MV-4-11 (cell line): ENCODE measurements at places on chromosomes 1 and 21.

DNA sequence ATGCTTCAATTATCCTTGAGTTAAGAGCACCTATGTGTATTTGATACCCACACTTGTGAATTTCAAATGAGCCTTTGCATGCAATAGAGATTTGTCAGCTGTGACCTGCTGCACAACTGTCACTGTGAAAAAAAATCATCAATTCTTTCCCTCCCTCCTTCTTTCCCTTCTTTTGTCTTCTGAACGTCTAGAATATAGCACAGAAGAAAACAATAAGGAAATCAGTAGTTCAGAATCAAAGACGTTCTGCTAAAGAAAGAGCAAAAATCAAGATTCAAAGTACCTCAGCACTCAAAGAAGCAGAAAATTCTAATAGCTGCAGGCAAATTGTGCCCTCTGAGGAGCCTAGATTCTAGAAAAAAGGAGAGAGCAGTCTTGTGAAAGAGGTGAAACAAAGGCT, 1.7 kb upstream of the FMN2 start:
- no peak for DNase-seq

DNA sequence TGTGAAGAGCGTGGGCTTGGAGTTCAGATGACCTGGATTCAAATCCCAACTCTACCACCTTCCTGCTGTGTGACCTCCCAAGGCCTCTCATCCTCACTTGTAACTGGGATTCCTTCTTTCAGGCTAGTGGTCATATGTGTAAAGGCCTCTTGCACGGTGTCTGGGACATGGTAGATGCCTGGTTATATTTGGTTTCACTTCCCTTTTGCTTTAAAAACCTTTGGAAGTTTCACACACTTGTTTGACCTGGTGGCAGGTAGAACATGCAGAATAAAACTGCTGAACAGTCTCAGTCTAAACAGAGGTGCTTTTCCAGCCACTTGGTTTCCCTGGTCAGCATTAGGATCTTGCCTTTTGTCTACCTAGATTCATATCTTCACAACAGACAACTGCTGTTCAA, 37.0 kb upstream of the RCAN3 start:
- DNase-seq, result peak; percentile 30

GRCh38 chr1:111275079-111275478, 15.6 kb upstream of the CHIA start:
- peak; percentile 89 for DNase-seq

GRCh38 chr1:197424380-197424779, 156.3 kb downstream of the CRB1 start:
- no peak for DNase-seq

GRCh38 chr1:11752359-11753088, 9.5 kb upstream of the C1orf167 start:
- no peak for DNase-seq

GRCh38 chr1:84892705-84893618, at the start of gene LPAR3:
TSS of gene LPAR3 (minus strand) at chr1:84893206. CDS start at chr1:84866120, 27,086 bp downstream.
- no peak for DNase-seq

DNA sequence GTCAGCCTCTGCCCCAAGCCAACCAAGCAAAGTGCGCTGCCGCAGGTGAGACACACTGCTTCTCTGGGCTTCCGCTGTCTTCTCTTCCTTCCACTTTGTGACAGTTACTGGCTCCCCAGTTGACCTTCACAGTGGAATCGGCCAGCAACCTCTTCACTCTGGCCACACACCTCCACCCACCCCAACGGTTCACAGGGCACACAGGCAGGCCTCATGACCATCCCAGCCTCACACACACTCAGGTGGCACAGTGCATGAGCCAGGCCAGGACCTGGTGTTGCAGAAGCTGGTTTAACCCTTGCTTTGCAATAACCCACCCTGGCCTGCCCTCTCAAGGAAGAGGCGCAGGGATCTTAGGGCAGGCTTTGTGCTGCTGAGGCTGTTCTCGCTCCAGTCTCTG, 69.2 kb downstream of the SSBP3 start:
- no peak for DNase-seq

DNA sequence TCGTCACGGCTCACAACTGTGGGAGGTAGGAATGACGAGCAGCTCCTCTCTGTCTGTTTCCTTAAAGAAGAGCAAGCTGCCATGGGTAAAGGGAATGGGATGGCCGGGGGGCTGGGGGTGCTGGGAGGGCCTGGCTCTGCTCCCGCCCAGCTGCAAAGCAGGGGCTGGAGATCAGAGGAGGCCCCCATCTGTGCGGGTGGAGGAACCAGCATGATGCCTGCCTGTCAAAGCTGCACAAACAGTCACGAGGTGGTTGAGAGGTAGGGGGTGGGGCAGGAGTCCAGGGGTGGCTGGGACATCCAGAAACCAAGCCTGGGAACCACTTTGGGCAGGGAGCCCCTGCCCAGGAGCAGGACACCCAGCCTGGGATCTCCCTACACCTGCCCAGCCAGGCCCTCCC, 12.6 kb downstream of the SLC41A1 start:
- no peak for DNase-seq

DNA sequence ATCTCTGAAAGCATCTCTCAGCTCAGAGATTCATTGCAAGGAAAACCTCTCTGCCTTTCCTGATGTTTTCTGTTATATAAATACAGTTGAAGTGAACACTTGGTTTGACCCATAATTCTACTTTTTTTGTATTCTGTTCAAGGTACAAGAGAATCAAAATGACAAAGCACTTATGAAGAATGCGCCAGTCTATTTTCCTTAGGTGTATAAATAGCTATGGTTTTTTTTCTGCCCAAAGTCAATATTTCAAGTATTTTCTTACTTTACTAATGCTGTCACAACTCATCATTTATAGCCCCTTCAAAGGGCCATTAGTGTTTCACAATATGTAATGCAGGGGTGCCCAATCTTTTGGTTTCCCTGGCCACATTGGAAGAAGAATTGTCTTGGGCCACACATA, 142.5 kb upstream of the C1orf105 start:
- DNase-seq, result no peak

DNA sequence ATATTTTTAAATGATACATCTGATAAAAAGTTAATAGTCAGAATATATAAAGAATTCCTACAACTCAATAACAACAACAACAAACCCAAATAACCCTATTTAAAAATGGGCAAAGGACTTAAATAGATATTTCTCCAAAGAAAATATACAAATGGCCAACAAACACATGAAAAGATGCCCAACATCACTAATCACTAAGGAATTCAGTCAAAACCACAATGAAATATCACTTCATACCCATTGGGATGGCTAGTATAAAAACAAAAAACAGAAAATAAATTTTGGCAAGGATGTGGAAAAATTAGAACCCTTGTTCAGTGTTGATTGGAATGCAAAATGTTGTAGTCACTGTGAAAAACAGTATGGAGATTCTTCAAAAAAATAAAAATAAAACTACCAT, 184.8 kb upstream of the RAB4A start:
- DNase-seq, result no peak

- DNase-seq, result no peak
Observed at GRCh38 chr1:83950106-83950661, 48.7 kb downstream of the TTLL7 start.

DNA sequence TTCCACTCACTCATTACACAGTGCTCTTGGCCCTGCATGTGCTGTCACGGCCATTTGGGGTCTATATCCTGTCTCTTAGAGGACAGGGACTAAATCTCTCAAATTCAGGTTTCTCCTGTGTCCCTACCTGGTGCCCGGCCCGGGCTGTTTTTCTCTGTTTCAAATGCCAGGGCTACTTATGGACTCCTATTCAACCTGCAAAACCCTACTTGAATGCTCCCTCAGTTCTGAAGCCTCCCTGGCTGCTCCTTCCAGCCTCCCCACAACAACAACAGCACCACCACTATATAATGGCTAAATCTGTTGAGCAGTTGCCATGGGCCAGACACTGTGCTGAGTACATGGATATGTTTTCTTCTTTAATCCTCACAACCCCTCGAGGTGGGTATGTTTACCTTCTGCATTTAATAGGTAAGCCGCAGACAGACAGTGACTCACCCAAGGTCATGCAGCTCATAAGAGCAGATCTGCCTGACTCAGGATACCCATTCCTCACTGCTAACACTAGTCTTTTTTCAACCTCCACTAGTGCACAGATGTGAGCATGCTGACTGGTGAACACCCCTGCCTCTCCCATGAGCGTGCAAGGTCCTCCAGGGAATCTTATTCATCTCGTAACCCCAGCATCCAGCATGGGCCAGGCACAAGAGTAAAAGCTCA, 29.9 kb downstream of the DHRS3 start:
- DNase-seq, result no peak

- DNase-seq, result no peak
Observed at GRCh38 chr21:26840912-26841311, 4.3 kb downstream of the ADAMTS1 start.

- DNase-seq, result peak; percentile 72
Observed at GRCh38 chr1:33030575-33030974, 6.1 kb downstream of the AK2 start.

DNA sequence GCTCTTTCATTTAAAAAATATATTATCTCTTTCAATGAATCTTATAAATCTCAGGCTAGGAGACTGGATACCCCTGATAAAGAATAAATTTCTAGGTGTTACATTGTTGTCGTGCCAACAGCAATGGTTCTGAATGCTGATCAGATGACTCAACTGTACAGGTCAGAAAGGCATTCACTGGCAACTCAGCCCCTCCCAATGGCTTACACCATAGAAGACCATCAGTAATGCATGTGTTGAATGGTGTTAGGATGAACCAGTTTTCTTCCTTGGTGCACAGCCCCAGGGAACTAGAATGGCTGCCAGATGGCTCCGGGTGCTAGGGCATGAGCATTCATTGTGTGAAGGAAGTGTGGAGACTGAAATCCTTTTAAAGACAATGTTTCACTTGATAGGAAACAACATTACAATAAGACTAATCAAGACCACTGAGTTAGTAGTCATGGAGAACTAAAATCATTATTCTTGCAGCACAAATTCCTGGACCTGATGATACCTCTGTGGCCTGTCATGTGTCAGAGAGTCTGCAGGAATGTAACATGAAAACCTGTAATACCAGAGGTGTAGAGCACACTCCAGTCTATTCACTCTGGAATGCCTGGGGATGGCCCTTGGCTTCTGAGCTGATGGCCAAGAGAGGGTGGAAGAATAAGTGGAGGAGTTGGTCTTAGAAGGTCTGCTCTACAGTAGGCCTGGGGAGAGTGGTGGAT, 187.7 kb upstream of the LMO4 start:
- no peak for DNase-seq

- DNase-seq, result no peak
Observed at GRCh38 chr1:57586842-57587241, 163.0 kb upstream of the DAB1 start.

DNA sequence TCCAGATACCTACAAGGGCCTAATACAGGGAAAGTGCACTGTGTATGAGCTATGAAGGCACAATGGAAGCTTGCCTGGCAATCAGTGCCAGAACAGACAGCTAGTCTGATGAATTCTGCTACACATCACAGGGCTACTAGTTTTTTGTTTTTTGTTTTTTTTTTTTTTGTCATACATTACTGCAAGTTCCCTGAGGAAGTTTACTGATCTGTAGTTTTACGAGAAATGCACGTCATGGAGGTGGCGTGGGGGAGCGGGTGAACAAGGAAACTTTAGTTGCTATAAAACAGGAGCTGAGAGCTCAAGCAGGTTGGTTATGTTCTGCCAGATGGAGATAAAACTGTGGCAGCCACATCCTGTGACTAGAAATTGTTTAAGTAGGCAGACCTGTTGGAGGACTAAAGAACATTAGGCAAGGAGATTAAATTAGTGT, 17.7 kb downstream of the PTPRC start:
- no peak for DNase-seq
